Putamen (tissue), 1 donor: ENCODE measurements at places on chromosomes 1 and 21.

- DNase-seq: no peak
These were observed 742.0 kb downstream of the ADGRL2 start for GRCh38 chr1:82542766-82543165.

- no peak for DNase-seq
These were observed 162.6 kb downstream of the RUNX1 start for GRCh38 chr21:34886240-34887104.

DNA sequence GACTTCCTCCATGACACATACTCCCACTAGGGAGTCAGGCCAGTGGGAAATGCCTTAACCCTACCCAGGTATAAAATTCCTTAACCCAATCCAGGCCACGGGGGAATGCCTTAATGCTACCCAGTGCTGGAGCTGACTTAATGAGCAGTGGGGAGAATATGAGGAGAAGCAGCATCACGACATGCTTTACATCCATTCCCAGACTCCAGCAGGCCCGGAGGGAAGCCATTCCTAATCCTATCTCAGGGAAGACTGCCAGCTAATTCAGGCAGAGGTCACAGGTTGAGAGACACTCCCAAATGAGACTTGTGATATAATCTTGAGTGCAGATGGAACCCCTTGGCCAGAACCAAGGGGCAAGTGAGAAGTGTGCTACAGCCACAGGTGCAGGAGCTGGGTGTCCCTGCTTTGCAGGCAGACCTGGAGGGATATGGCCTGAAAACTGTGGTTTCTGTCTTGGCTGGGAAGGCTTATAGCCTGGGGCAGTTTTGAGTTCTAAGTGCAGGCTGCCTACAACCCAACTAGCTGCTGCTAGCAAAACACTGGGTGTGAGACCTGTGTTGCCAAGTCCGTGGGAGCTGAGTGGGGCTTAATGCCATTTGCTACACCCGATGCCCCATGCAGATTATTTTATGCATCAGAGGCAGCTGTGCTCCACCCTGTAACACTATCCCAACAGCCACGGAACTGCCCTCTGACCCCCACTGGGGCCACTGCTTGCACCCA, 45.1 kb upstream of the GUCA2A start:
- no peak for DNase-seq

DNA sequence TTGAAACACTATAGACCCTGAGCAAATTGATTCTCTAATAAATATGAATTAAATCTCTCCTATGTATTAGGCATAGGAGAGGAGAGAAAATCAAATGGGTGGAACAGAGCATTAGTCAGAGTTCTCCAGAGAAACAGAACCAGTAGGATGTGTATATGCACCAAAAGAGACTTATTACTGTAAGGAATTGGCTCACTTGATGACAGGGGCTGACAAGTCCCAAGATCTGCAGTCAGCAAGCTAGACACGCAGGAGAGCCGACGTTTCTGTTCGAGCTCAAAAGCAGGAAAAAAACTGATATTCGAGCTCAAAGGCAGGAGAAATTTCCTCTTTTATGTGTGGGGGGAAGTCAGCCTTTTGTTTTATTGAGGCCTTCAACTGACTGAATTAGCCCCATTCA, 259.2 kb upstream of the KAZN start:
- peak; percentile 66 for DNase-seq

- no peak for DNase-seq
These were observed 86.7 kb upstream of the TTC34 start for GRCh38 chr1:2887941-2888855.

DNA sequence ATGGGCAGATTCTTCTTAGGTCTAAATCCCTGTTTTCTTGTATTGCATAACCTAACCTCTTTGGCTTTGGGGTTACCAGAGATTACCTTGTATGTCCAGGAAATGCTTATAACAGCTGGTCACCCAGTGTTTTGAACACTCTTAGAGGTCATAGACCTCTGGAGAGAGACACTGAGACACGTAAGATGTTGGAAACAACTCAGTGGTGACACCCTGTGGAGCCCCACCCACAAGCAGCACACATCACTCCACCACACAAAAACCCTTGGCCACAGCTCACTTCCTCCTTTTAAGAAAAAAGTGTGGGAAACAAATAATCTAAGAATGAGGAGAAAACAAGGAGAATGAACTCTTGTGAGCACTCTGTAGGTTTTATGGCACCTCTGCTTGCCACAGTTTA, 26.3 kb upstream of the CYP4B1 start:
- DNase-seq: no peak

GRCh38 chr1:231390071-231390470, 32.0 kb downstream of the EGLN1 start:
- DNase-seq: no peak

- no peak for DNase-seq
These were observed 5.5 kb downstream of the PTGFRN start for GRCh38 chr1:116915086-116915661.

DNA sequence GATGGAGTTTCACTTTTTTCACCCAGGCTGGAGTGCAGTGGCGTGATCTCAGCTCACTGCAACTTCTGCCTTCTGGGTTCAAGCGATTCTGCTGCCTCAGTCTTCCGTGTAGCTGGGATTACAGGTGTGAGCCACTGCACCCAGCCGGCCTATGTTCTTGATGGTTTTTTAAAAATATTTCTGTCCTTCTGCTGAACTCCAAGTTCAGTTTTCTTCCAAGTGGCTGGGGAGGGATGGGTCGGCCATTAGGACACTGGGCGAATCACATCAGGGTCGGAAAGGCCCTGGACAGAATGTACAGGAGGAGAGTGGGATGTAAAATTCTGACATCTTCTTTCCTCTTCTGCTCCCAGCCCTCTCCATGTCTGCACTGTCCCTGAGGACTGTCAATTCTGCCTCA, 289.6 kb downstream of the PTPRU start:
- DNase-seq: no peak
